ENCODE measurements at places on chromosomes 6 and 20.

GRCh38 chr6:16472349-16473069 is 234.1 kb downstream of the GMPR start:
- DNase-seq, result no peak

DNA sequence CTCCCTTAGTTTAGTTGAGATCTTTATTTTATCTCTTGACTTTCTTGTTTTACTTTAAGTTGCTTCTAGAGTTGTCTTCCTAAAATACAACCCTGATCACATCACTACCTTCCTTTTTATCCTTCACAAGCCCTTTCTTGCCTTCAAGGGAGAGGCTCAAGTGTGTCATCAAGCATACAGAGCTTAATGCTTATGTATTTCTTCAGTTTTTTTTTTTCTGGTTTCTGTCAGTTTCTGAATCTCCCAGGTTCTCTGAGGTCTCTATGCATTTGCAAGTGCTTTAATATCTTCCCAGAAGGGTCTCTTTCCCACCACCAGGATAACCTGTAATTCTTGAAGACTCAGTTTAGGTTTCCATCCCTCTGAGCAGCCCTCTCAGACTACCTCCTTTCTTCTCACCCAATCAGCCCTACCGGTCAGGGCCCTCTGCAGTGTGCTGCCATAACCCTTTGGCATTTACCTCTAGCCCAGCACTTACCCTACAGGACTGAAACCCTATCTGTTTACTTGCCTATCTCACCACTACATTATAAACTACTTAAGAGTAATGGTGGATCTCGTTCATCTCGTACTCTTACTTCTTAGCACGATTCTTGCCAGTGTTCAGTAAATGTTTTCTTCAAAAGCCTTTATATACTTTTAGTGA is 36.9 kb downstream of the EYA4 start:
- no peak for DNase-seq

DNA sequence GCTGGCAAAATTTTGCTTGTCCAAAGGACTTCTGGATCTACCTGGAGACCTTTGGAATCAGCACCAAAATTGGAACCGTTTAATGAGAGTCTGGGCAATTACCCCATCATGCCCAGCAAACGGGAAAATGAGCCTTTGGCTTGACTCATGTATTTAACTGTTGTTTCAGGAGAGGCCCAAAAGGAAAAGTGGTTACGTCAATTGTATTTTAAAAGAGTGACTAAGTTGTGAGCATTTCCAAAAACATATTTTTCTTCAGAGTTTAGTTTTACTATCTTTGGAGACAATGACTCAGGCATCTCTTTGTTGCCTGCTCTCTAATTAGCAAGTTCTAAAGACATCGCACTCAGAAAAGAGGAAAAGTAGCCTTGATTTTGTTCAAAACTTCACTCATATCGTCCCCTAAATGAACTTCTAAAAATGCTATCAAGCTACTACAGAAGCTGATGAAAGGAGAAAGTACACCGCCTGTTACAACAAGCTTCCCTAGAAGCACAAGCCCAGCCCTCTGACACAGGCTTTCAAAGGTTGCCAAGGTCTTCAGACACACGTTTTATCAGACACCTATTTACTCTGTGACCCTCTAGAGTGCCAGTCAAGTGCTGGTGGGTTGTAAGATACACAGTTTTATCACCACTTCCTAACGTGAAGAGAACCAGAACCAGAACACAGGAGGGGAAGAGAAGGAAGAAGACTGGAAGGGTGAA is 146.2 kb downstream of the TBX18 start:
- no peak for DNase-seq

GRCh38 chr6:142395768-142396231 is 94.0 kb downstream of the ADGRG6 start:
- DNase-seq, result peak; percentile 70

DNA sequence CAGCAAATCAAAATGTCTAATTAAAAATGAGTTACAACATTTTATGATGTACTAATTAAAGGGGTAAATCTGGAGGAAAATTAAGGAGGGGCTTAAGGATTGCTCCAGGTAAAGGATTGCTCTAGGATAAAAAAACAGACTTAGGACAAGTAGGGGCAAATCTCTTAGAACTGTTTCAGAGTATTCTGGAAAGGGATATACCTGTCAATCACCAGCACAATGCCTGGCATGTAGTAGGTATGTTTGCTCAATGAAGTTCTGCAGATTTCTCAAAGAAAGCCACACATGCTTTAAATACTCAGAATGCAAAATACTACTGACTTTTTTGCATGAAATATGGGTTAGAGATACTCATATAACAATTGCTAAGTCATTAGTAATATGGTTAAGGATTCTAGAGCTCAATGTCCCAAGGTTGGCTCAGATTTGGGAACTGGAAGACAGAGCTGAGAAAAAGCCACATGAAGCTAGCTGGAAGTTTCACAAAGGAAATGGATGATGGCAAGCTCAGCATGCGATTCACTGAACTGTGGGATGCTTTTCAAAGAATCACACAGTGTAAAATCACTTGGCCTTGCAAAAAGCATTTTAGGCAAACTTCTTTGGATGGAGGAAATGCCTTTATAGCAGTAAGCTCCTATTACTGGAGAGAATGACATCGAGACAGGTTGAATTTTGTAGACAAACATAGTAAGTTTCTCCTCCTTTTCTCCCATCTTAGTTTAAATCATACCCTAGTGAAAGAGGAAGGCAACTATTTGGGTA is 72.8 kb downstream of the MAP3K5 start:
- no peak for DNase-seq

DNA sequence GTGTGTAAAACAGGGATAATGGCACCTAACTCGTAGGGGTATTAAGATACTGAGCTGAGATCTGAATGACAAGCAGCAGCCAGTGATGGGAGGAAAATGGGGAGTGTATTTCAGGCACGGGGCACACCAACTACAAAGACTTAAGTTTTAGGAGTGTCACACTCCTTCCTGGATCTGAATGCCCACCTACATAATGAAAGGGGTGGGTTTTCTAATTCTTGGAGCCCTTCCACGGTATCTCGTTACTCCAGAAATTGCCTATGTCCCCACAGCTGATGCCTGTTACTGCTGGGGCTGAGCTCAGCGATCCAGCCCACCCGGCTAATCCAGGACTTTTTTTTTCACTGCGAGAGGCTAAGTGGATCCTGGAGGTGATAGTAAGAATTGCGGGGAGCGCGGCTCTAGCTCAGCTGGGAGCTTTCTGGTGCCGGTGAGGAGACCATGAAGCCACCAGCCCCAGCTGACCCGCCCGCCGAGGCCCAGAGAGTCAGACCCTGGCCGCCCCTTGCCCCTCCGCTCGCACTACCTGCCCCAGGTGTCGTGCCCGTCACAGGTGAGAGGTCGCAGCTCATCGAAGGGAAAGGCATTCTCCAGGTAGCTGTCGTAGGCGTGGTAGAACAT is 727 bp downstream of the EDEM2 start:
- no peak for DNase-seq

- no peak for DNase-seq
Measured at GRCh38 chr6:169957351-169957963, 206.0 kb downstream of the ERMARD start.

- no peak for DNase-seq
Measured at GRCh38 chr6:13125841-13126240, 202.5 kb downstream of the TBC1D7 start.

DNA sequence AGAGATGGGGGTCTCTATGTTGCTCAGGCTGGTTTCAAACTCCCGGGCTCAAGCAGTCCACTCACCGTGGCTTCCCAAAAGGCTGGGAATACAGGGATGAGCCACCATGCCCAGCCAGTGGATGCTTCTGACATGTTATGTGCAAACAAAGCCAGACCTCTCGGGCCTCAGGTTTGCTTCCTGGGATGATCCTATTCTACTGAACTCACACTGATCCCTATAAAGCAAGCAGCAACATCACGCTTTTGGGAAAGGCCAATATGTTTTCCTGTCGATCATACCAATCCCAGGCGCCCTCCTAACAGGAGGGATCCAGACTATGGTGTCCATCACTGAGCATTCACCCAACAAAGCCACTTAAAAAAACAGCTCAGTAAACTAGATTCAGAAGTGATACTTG is 60.2 kb downstream of the CSE1L start:
- no peak for DNase-seq

GRCh38 chr6:8434727-8435092 is 635 bp downstream of the SLC35B3 start:
- no peak for DNase-seq

GRCh38 chr20:43863330-43863729 is 51.3 kb upstream of the TOX2 start:
- DNase-seq, result no peak

GRCh38 chr6:56393615-56394612 is 146.5 kb upstream of the COL21A1 start:
- no peak for DNase-seq

- no peak for DNase-seq
Measured at GRCh38 chr6:31152781-31153180, 4.8 kb downstream of the CCHCR1 start.

DNA sequence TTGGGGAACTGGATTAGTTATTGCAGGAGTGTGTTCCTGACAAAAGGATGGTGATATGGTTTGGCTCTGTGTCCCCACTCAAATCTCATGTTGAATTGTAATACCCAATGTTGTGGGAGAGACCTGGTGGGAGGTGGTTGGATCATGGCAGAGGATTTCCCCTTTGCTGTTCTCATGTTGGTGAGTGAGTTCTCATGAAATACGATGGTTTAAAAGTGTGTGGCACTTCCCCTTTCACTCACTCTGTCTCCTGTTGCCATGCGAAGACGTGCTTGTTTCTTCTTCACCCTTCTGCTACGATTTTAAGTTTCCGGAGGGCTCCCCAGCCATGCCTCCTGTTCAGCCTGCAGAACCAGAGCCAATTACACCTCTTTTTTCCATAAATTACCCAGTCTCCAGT is 16.2 kb upstream of the TREM1 start:
- no peak for DNase-seq

GRCh38 chr6:132247381-132248159 is 153.7 kb downstream of the MOXD1 start:
- no peak for DNase-seq

DNA sequence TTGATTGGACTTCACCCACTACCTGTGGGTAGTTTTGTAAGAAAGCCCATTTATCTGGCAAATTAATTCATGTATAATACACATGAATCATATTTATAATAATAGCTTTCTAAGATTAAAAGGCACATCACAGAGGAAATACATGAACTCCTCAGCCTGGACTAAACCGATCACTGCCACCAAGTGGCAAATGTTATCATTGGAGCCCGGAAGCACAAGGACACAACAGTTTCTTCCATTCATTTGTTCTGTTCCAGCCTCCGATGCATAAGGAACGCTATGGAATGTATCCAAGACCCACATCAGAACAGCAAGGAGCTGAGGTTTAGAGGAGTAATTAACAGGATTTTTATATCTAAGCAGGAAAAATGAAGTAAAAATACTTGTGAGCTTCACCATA is 13.9 kb upstream of the IPCEF1 start:
- peak; percentile 21 for DNase-seq

DNA sequence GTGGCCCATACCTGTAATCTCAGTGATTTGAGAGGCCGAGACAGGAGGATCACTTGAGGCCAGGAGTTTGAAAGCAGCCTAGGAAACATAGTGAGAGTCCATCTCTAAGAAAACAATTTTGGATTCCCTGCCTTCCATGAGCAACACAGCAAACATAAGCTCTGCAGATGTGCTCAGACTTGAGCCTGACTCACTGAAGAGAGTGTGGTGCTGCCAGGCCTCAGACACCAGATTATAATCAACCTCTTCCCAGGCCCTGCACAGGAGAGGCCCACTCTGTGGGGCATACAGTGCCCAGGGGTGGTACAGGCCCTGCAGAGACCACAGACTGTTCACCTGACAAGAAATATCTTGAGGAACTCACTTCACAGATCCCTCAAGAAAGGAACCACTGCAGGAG is 19.9 kb downstream of the HLA-DPB1 start:
- no peak for DNase-seq

GRCh38 chr6:80907831-80908230 is 801.4 kb downstream of the BCKDHB start:
- no peak for DNase-seq

- DNase-seq, result no peak
Measured at GRCh38 chr6:151095538-151096254, 144.1 kb upstream of the AKAP12 start.

DNA sequence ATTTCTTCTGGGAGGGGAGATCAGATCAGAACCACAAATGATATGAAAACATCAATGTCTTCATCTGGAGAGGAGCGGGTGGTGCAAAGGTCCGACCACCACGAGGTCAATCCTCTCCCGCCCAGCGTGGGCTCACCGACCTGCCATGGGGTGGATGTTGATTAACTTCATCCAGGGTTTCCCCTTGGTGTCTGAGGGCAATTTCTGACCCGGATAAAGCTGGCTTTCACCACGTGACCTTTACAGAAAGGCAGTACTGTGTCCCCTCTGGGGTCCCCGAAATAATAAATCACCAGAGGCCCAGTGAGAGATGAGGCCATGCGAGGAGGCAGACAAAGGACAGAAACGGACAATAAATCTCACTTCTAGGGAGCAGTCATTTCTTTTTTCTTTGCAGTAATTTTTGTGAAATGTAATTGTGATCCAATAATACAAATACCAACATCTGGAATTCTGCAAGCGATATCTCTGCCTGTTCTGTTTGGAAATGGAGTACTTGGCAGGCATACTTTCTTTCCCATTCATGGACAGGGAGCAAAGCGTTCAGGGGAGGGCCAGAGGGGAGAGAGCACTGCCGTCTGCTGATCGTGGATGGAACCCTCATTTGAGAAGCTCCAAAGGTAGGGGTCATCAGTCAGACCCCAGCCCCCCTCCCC is 55.1 kb upstream of the APCDD1L start:
- no peak for DNase-seq

GRCh38 chr6:85490516-85491248 is 40.8 kb downstream of the NT5E start:
- no peak for DNase-seq

- DNase-seq, result no peak
Measured at GRCh38 chr6:85033547-85033946, 269.1 kb upstream of the TBX18 start.

DNA sequence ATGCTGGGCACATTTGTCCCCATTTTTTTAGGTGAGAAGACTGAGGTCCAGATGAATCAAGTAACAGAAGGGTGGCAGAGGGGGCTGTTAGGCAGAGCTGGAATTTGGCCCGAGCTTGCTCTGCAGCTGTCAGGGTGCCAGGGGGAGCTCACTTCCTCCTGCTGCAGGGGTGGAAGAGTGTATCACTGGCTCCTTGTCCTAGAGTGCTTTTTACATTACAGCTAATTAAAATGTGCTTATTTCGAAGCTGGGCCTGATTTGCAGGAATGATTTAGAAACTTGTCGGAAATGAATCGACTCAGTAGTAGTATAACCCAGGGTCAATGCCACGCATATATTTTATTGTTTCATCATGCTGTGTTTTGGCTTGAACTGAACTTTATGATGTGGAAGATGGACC is 11.1 kb downstream of the TOX2 start:
- no peak for DNase-seq

DNA sequence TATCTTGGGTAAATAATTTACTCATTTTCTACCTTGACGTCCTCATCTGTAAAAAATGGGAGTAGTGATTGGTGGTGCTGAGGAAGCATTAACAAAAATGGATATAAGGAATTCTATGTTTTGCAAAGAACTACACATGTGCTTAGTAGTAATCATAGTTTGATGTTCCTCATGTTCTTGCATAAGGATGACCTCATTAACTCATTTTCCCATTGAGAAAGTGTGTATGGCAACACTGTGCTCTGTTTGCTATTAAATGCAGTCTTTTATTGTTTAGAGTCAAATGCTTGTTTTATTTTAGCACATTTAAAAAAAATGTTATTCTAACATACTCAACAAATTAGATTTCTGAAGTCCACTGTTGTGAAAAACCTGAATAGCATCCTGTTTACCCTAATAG is 211.2 kb upstream of the RSPO3 start:
- DNase-seq, result no peak

- DNase-seq, result no peak
Measured at GRCh38 chr6:142833054-142833453, 111.9 kb downstream of the HIVEP2 start.

- peak; percentile 25 for DNase-seq
Measured at GRCh38 chr6:126337323-126337722, 2.6 kb upstream of the CENPW start.
